BJ (cell line): ENCODE measurements at places on chromosomes 1 and 21.

DNA sequence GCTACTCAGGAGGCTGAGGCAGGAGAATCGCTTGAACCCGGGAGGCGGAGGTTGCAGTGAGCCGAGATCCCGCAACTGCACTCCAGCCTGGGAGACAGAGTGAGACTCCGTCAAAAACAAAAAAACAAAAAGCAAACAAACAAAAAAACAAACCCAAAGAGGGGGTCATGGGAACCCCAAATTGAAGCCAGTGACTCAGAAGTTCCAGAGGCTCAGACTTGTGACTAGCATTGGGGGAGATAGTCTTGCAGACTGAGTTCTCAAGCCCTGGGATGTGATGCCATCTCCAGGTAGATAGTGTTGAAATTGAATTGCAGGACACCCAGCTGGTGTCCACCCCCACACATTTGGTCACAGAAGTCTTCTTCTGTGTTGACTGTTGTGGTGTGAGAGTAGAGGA is 24.9 kb upstream of the ENO1 start:
- DNase-seq, result no peak

DNA sequence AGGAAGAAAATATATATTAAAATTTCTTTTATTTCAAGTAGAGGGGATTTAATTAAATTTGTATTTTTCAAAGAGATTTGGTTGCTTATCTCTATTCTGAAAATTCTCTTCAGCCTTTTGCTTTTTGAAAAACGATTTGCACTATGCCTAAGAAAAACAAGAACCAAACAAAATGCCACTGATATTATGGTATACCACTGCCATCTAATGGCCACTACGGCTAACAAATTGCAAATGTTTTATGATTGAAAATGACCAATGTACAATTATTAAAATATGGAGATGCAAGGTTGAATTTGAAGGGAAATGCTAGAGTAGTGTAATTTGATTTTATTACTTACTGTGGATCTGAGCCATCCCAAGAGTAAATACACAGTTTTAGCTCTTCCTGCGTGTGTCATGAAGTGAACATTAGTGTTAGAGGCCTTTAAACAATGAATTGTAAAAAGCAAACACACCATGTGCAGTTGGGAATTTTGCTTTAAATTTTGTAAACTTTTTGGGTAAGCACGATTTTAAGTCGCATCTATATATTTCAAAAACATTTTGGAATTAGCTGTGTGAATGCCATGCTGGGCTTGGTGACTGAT is 137.4 kb upstream of the USP25 start:
- no peak for DNase-seq

- DNase-seq, result no peak
Observed at GRCh38 chr21:29233256-29233546, 65.5 kb upstream of the BACH1 start.

GRCh38 chr1:44524655-44525500 is 119.8 kb downstream of the RNF220 start:
- no peak for DNase-seq
